ENCODE measurements at places on chromosomes 4 and X.

GRCh38 chr4:140326395-140326993 lies 47.0 kb upstream of the SCOC start:
- no peak for DNase-seq

GRCh38 chr4:151658959-151659600 lies 101.7 kb downstream of the GATB start:
- no peak for DNase-seq

DNA sequence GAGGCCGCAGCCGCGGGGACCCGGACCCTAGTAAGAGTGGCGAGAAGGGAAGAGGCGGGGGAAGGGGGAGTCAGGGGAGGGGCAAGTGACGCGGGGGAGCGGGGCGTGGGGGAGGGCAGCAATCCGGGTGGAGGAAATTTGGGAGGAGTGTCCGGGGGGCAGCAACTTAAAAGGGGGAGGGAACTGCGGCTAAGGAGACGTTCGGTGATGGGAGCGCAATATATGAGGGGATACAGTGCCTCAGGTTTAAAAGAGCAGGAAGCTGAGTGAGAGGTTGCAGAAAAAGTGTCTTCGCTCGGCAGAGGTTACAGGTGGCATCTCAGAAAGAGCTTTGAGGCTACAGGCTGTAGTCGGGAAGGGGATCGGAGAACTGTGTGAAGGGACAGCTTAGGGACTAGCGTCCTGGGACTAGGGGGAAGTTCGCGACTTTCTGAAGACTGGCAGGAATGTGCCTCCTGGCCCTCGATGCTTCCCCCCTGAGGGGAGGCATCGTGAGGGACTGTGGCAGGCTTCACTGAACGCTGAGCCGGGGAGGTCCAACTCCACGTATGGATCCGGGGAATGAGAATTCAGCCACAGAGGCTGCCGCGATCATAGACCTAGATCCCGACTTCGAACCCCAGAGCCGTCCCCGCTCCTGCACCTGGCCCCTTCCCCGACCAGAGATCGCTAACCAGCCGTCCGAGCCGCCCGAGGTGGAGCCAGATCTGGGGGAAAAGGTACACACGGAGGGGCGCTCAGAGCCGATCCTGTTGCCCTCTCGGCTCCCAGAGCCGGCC lies 519 bp downstream of the FOXO4 start:
- DNase-seq, result no peak

DNA sequence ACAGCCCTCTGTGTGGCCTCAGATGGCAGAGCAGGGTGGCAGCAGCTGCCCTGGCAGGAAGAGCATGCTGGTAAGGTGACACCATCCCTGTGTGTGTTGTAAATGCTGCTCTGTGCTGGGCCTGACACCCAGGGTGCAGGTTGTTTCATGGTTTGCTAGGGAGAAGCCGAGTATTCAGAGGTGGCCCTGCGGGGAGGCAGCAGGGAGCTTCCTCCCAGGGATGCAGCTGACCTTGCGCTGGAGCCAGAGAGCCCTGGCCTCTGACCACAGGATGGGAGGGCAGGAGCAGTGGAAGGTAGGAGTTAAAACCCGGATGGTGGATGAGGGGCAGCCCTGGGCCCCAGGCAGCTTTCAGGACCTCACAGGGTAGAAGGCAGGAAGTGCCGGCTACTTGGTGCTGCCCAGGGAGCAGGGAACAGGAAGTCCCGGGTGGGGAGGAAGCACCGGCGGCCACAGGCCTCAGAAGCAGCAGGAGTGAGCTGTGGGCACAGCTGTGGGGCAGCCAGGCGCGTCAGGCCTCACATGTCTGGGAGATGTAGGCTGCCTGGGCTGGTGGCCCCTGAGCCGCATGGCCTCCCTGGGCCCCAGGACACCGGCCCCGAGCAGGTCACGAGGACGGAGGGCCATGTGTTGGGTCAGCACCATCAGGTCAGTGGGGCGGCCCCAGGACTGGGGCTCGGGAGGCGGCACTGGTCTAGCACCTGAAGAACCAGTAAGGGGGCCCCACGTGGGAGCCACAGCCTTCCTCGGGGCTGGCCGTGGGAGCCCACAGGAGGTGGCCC lies 19.1 kb downstream of the SH3BP2 start:
- DNase-seq, result peak; percentile 55

DNA sequence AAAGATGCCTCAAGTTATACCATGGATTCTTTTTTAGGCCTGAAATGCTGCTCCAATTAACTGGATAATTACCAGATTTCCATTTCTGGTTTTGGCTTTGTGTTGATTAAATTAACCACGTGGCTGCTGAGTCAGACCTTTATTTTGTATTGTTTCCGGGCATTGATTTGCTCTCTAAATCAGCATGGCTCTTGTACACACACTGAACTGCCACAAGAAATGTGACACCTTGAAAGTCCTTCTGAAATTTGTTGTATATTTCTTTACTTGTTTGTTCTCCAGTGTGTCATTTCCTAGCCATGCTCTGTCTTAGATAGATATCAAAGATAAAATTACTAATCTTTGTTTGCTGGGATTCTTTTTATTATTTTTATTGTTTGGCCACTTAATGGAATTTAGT lies 11.7 kb downstream of the MTTP start:
- no peak for DNase-seq

DNA sequence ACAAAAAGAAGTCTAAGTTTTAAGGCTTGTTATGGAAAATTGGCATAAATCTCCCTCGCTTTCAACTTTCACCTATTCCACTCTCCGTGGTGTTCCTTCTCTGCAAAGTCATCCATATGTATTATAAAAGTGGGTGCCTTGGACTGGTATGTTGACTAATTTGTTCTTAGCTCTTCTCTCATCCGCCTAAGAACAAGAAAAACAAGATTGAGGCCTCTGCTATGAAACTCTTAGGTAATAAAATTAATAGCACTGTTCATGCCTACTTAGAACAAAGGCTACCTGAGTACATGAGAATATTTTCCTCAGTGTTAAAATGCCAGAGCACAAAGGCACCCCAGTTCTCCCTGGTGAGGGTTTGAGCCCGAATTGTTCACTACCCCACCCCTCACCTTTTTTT lies 1.3 kb downstream of the CNGA1 start:
- DNase-seq, result no peak

DNA sequence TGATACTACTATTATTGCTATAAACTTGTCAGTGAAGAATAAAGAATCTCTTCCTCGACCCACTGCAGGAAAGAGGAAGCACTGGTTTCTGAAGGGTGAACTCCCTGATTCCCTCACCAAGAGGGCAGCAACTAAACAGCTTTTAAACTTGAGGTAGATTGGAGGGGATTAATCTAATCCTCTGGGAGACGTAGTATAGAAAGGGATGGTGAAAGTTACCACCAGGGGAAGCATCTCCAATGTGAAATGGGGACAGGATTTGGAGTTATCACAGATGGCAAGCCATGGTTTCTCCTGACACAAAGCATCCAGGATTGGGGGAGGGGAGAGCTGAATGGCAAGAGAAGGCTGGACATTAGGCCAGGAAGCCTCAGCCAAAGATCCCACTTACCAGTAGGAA lies 62.7 kb upstream of the PTPN13 start:
- no peak for DNase-seq

DNA sequence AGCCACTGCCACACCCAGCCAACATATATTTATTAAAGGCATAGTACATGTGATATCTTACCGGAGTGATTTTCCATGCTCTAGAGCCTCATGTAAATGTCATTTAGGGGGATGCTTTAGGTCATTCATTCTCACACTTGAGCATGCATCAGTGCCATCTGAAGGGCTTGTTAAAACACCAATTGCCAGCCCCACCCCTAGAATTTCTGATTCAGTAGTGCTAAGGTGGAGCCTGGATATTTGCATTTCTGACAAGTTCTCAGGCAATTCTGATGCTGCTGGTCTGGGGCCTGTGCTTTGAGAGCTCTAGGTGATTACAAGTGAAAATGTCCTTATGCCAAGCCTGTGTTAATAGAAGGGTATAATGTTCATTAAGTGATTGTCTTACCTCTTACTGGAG lies 107.7 kb downstream of the PHEX start:
- no peak for DNase-seq

DNA sequence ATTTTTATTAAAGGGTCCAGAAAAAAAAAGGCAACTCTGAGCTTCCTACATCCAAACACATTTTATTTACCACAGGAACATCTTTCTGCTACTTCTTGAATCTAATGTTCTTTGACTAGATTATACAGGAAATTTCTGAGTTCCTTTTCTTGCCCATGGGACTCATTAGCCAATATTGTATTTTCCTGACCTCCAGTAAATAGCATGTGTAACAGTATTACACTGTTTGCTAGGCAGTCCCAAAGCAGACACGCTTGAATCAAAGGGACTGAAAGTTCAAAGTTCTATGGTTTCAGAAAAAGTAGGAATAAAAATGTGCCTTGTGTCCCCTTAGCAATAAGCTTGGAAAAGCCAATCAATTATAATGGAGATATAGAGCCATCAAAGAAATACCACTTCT lies 57.4 kb downstream of the MOSPD2 start:
- DNase-seq, result no peak

- DNase-seq, result no peak
Measured at GRCh38 chrX:9668537-9668936, 97.1 kb downstream of the GPR143 start.

GRCh38 chrX:17737986-17738713 lies 857 bp downstream of the SCML1 start:
- DNase-seq, result peak; percentile 69

GRCh38 chrX:16436348-16437188 lies 213.4 kb upstream of the S100G start:
- DNase-seq, result peak; percentile 42

DNA sequence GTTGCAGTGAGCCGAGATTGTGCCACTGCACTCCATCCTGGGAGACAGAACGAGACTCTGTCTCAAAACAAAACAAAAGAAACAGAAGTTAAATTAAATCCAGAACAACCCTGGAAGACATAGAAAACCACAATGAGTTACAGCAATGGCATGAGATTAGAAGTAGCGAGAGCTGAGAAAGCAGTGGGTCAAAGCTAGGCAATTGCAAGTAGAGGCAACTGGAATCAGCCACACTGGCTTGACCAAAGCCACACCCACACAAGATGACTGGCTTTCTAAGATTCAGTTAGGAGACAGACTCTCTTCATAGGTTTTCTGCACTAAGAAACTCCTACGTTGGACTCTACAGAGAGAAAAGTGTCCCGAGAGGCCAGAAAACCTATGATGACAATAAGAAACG lies 443.0 kb downstream of the GPM6A start:
- no peak for DNase-seq

DNA sequence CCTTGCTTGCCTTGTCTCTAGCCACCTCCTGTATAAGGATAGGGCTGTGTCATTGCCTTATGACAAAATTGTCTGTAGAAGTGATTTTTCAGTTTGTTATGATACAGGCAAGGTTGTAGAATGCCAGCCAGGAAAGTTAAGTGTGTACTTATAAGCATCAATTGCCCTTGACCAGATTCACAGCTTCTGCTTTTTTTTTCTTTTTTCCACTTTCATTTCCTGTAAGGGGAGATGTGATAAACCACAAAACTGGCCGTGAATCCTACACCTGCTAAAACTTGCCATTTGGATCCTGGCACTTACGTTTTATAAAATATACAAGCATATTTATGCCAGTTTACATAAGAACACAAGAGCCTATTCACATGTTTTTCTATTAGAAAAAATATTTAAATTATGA lies 35.0 kb upstream of the BMPR1B start:
- DNase-seq, result no peak

DNA sequence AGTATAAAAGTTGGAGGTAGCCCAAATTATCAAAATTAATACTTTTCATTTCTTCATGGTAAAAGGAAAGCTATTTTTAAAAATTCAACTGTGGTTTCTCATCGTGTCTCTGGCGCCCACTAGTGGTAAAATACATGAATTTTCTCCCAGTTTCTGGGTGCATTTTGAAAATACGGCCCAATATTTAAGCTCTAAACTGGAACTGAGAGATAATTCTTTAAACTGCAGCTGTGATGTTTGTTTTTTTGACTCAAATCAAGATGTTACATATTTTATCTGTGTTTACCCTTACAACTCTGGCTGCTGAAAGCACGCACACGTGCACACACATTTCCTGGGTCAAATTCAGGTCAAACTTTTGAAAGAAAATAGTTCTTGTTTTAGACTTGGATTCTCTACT lies 123.9 kb upstream of the ACSL4 start:
- peak; percentile 23 for DNase-seq

GRCh38 chr4:185966997-185967775 lies 101.8 kb upstream of the TLR3 start:
- DNase-seq, result no peak

- no peak for DNase-seq
Measured at GRCh38 chrX:57643698-57644097, 36.4 kb downstream of the NLRP2B start.

DNA sequence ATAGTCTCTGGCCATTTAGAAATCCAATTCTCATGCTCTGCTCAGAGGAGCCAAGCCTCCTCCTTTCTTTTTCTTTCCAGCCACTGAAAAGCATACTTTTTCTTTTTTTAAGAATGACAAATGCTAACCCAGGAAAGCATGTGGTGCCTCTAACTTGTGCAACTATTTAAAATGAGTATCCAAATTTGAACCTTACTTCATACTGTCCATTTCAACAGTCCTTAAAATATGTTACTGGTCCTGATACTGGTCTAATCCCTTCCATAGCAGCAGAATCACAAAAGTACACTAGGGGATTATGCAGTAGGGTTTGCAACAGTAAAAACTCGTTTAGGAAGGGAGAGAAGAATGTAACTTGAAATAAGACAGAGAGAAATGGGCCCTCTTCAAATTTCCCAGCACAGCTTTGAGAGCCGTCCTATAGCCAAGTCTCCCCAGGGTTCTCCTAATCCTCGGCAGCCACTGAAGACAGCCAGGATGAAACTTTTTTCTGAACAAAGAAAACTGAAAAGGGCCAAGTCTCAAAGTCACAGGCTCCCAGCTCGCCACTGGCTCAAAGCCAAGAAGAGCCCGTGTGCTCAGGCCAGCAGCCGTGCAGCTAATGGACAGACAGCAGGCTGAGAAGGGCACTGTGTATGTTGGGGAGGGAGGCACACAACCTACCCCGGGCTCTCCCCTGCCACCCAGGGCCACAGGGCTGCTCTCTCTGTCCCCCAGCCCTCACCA lies 39.5 kb downstream of the GPC4 start:
- no peak for DNase-seq

DNA sequence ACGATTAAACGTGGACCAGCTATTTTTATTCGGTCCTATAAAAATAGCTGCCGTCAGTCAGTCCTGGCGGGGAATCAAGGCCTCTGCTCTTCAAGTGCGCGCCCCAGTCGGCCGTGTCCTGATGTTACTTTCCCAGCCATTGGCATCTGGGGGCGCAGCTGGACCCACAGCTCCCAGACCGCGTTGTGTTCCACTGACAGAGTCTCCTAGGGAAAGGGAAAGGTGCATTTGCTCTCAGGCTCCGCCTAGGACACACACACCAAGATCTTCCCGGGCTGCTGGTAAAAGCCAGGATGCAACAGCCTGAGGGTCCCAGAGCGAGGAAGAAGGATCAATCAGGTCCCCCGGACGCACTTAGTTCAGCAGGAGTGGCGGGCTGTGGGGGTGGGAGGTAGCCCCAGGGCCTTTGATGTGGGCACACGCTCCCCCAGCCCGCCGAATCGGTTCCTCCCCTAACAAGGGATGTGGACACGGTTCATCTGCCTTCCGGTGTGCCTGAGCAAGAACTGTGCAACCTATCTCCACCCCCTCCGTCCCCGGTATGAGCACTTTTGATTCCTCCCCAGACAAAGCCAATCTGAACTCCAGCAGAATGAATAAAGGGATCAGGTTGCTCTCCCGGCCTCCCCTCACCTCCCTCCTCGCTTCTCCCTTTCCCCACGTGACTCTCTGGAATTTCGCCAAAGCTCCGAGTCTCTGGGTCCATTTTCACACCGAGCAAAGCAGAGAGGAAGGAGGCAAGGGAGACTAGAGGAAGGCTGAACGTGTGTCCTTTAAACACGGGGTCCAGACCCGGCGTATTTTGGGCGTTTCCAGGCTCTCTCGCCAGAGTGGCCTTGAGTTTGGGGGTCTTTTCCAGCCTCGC lies 626 bp upstream of the FRAS1 start:
- DNase-seq, result peak; percentile 6

GRCh38 chrX:118736394-118737010 lies 9.1 kb downstream of the IL13RA1 start:
- DNase-seq, result no peak

Measured in CD4-positive, alpha-beta T cell (primary cell).